ENCODE measurements at places on chromosomes 5 and 9.

GRCh38 chr9:82991671-82992070 lies 71.3 kb downstream of the RASEF start:
- no peak for DNase-seq

- no peak for DNase-seq
Observed at GRCh38 chr5:150295172-150295634, 5.6 kb upstream of the CAMK2A start.

DNA sequence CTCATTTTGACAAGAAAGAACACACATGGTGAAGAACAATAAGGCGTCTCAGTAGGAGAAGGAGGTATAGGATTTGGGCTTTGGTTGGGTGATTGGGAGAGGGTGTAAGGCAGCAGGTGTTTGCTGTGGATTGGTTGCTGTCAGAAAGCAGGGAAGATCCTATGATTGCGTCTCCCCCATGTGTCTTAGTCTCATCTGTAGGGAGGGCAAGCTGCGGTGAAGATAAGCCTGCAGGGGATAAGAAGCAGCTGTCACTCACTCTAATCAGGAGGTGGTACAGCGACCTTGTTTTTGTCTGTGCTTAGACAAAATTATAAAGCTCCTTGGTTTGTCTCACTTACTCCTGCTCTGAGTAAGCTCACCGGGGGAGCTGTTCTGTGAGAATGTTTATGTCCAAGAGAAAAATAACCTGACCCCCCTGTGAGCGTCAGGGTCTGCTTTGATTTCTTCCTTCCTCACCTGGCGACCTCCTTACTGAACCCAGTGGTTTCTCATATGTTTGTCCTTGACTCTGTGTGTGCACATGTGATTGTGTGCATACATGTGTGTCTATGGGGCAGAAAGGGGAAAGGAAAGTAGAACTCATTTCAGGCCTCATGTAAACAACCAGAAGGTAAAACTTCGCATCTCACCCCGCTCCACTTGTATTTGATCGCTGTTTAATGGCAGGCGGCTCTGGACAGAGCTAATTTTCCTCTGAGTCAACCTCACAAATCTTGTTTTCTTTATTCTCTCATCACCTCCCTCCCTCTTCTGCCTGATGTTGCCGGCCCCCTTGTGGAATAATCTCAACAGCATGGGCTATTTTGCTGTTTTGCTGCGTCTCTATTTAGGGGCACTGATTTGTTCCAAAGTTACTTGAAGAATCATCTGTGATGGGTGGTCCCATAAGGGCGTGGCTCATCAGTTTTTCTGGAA lies 105.6 kb downstream of the TENT4A start:
- DNase-seq = no peak

DNA sequence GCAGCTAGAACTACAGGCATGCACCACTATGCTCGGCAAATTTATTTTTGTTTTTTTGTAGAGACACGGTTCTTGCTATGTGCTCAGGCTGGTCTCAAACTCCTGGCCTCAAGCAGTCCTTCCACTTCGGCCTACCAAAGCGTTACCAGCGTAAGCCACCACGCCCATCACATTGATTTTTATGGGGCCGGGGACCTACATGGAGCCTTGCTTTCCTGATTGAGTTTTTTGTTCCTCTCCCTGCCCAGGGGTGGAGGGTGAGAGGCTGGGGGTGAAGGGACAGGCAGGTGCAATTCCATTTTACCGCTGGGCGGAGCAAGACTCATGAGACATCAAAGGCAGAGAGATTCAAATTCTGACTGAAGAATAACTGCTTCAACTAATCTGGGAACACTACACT lies 1.9 kb downstream of the ALDH1B1 start:
- DNase-seq = no peak

- no peak for DNase-seq
Observed at GRCh38 chr5:51382521-51383130, 622 bp upstream of the ISL1 start.

GRCh38 chr5:154209591-154210081 lies 19.1 kb downstream of the GALNT10 start:
- DNase-seq = no peak

DNA sequence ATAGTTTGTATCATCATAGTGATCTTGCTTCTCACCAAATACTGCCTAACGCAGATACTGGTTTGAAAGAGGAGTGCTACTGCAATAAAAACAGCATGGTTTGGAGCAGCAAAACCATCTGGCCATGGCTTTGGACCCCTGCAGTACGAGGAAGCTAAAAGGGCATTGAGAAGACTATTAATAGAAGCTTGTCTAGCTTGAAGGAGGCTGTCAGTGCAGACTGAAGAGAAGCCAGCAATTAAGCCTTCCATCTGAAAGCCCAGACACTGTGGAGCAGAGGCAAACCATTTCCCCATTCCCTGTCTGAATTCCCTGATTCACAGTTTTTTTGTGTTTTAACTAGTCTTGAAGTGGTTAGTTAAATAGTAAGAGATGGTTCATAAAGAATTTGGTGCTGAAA lies 281.6 kb downstream of the PTPRD start:
- DNase-seq = no peak

- DNase-seq = no peak
Observed at GRCh38 chr5:132096904-132097303, 23.3 kb downstream of the CSF2 start.

DNA sequence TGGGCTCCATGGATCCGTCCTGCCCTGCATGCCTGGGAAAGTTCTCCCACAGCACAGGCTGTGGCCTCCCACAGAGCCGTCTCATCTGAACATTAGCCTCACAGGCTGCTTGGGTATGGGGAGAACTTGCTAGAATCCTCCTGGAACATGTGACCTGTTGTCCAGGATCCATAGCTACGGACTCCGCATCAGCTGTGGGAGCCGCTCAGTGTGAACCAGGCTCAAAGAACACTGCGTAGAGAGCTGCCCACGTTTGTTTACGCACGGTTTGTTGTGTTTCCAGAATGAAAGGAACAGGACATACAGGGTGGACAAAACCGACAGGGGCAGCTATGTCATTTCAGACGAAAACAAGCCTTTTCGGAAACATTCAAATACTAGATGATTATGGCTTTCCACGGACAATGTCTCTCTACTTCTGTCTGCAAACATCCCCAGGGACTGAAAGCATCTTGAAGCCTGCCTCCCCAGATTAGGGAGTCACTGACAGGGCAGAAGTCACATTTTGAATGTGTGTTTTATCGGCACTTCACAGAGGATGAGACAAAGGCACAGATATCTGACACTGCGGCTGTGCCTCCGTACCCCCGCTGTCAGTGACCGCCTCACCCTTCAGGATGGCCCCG lies 390.3 kb downstream of the GADD45G start:
- DNase-seq = no peak

DNA sequence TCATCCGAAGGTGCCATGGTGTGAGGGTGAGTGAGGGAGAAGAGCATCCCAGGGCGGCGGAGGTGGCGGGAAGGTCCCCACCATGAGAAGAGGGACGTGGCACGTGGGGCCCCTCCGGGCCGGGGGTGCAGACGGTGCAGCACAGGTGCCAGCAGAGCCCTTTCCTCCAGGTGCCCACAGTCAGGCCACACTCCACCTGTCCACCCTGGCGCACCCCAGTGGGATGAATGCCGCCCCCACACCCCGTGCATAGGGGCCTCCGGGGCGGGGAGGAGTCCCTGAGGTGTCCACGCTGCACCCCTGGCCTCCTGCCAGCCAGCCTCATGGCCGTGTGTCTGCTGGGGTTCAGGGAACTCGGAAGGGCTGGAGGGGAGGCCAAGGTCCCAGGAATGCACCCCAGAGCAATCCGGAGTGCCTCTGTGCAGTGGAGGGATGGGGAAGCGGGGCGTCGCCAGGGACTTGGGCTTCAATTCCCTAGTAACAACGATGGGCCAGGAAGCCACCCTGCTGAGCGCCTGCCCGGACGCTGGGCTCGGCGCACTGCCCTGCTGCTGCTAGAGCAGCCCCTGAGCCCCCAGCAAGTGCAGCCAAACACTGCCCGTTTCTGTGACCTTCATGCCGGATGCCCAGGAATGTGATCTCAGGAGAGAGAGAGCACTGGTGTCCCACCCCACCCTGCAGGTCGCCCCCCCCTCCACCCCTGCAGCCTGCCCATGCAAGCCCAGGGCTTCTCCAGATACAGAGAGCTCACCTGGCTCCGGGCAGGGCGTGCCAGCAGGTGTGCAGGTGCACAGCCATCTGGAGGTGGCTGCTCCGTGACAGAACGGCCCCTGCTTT lies 8.8 kb upstream of the NACC2 start:
- no peak for DNase-seq

DNA sequence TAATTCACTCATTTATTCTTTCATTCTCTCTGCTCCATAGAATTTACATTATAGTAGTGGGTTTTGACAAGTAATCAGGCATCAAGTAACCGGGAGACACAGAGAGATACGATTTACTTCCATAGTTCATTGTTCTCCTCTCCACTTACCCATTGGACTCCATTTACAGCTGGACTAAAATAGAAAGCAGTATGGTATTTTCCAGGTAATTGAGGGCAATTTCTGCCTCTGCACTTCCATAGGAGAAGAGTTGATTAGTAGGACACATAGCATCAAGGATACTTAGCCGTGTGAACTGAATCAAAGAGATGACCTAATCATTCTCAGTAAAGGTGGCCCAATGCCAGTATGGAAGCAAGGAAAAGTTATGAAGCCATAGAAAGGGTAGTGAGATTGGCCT lies 244.4 kb downstream of the COX7C start:
- DNase-seq = no peak

- DNase-seq = no peak
Observed at GRCh38 chr5:101663543-101663942, 632.5 kb downstream of the SLCO4C1 start.

- DNase-seq = no peak
Observed at GRCh38 chr5:7473115-7473514, 77.2 kb downstream of the ADCY2 start.

GRCh38 chr5:135710045-135710675 lies 124.3 kb upstream of the SLC25A48 start:
- no peak for DNase-seq

GRCh38 chr9:34869390-34869789 lies 88.7 kb upstream of the PHF24 start:
- no peak for DNase-seq

DNA sequence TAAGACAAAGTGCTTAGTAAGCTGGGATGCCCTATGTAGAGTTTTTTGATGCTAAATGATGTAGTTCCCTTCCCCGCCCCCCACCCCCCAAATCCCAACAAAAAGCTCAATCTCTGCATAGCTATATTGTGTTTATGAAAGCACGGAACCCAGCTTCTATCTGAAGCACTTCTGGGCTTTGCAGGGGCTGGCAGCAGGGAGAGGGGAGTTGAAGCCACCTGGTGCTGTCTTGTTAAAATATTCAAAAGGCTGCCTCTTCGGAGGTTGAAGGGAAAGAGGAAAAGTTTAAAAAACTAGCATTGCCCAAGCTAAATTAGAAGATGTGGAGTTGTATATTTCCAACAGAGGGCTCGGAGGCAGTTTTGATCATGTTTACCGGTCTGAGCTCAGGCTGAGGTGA lies 5.0 kb upstream of the TNC start:
- no peak for DNase-seq

DNA sequence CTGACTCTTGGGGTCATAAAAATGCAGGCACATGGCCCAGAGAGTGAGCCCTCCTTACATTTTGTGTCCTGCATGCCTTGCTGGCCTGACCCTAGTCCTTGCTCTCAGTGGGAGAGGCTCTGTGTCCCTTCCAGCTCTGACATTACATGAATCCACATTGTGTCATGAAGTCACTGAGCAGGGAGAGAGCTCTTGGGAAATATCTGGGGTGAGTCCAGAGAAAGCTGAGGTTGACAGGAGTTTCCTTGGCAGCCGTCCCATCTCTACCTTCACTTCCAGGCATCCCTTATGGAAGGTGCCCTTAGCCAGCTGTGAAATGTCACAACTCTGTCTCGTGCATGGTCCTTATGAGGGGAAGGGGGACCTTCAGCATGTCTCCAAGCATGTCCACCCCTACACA lies 41.0 kb downstream of the FAT2 start:
- no peak for DNase-seq

DNA sequence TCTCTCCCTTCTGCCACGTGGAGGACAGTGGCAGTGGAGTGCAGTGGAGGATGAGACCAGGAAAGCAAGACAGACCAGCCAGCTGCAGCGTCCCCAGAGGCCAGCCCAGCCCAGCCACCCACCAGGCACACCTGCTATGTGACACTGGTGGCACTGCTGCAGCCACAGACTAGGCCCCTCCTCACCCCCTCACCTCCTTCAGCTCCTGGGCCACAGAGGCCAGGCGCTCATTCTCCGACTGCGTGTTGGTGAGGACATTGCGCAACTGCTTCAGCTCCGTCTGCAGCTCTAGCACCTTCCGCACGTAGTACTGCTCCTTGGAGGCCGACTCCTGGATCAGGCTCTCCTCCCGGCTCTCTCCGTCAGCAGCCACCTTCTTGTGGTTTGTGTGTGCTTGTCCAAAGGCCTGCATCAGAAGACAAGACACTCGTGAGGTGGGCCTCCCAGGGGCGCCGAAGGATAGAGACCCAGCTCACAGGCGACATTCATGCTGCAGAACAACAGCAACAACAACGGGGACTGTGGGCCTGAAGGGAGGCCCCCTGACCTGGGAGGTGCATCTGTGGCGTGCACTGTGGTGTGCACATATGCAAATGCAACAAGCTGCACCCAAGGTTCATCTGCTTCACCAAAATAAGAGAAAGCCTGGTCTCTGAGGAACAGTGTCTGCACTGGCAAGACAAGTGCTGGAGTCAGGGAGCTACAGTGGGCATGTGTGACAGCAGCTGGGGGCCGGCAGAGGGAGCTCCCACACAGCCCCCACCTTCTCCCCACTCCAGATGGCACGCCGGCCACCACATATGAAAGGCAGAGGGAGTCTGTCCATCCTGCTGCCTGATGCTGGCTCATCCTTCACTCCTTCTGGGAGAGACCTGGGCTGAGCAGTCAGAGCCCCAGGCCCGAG lies 35.5 kb downstream of the BICD2 start:
- DNase-seq = no peak

DNA sequence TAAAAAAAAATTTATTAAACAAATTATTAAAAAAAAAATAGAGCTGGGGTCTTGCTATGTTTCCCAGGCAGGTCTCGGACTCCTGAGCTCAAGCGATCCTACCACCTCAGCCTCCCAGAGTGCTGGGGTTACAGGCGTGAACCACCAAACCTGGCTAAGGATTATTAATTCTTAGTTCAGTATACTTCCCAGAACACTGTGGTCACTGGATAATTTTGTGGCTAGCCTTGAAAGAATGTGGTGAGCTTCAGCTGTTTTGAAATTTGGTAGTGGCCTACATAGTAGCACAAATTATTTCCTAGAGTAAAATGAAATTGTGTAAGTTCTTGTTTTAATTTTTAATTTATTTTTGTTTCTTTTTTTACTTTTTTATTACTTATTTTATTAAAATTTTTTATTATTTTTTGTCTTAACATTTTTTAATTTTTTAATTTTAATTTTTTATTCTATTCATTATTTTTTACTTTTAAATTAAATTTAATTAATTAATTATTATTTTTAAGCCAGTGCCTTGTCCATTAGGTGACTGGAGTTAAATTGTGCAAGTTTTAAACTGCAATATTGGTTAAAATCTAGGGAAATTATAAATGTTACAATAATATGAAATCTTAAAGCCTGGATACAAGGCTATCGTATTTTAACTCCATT lies 23.0 kb downstream of the ARRDC3 start:
- no peak for DNase-seq

GRCh38 chr9:129774791-129775447 lies 22.1 kb upstream of the PTGES start:
- DNase-seq = no peak

GRCh38 chr5:149959406-149960236 lies 937 bp upstream of the SLC26A2 start:
- DNase-seq = no peak
